Activated naive CD4-positive, alpha-beta T cell treated with anti-CD3 and anti-CD28 coated beads, Interleukin-2, amount 50 U/mL, for 16 hours (primary cell): ENCODE measurements at places on chromosomes 11 and 22.

DNA sequence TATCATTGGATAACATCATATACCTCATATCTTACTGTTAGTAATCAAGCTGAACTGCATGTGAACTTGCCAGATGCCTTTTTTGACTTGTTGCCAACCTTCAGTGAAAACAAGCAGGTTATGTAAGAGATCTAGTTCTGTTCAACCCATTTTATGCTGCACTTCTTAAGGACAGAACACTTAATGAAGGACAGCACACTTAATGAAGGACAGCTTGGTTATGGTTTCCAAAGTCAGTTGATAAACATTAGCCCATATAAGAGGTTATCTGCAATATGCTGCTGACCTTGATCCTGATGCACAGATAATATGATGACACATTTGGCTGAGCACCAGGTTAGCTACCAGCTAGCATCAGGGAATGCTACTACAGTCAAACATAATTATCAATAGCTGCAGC is 358.7 kb upstream of the PDGFD start:
- DNase-seq: no peak

DNA sequence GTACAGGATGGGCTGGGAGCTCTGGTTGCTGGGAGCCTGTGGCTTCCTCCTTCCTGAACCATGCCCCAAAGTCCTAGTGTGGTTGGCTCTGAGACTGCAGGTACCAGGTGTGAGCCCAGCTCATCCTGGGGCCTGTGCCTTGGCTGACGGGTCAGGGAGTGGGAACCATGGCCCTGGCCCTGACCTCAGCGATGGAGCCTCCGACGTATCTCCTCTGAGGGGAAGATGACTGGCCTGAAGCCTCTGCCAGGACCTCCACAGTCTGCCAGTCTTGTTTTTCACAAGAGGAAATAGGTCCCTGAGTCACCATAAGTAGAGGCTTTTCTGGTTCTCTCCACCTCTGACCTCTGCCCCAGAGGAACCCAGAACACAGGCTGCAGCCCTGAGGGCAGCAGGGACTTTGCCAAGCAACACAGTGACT is 3.4 kb downstream of the RCE1 start:
- DNase-seq: no peak

GRCh38 chr22:22208652-22209051 is 35.9 kb upstream of the VPREB1 start:
- DNase-seq: no peak

- DNase-seq: no peak
These were observed 139.9 kb downstream of the SHANK2 start for GRCh38 chr11:71112454-71112853.

GRCh38 chr11:96263238-96263763 is 79.7 kb downstream of the MAML2 start:
- no peak for DNase-seq

DNA sequence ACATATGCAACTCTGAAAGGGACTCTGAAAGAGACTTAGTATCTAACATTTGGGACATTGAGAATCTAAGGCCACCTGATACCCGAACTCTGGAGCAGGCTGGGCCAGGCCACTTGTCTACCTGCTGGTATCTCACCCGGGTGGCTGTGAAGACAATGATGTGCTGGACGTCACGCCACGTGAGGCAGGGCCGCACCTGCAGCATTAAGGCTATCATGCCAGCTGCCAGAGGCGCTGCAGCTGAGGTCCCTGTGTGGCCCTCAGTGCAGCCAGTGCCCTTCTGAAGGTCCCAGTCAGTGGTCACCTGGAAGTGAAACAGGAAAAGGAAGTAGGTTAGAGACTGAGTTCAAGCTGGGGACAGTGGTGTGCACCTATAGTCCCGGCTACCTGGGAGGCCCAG is 12.4 kb downstream of the PCSK7 start:
- DNase-seq: no peak

DNA sequence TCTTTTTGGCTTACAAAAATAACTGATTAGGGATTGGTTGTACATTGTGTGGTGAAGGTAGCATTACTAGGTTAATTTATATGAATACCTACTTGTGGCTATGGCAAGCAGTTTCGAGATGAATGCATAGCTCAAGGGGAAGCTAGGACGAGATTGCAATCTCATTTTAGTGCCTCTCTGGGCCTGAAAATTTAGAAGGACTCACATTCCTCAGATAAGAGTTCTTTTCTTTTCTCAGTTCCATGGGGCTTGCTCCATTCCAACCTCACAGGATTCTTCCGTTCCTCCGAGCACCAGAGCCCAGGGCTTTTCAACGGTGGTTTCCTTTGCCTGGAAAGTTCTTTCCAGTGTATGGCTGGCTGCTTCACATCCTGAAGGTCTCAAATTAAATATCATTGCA is 82.1 kb downstream of the CECR2 start:
- no peak for DNase-seq

DNA sequence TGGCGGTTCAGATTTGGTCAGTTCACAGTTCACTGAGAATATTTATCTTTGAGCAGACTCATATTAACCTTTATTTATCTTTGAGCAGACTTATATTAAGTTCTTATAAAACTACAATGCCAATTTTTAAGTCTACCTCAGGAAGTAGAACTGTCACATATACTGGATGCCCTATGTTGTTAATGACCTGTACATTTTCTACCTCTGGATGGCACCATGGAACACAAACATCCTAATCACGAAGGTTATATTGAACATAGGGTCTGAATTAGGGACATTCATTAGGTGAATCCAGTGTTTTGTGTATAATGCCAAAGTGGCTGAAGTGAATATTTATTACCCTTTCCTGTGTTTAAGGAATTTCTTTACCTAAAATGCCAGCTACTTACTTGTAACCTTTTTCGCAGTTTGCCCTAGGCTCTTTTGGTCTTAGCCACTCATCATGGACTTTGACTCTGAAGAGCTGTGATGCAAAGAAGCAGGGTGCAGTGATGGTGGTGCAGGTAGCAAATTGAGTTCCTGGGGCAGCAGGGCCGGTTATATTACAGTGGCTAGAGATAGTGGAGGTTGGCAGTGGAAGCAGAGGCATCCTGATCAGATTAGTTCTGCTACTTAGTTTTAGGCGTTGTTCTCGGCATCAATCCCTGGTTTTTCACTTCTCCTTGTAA is 71.8 kb downstream of the STIM1 start:
- DNase-seq: no peak

DNA sequence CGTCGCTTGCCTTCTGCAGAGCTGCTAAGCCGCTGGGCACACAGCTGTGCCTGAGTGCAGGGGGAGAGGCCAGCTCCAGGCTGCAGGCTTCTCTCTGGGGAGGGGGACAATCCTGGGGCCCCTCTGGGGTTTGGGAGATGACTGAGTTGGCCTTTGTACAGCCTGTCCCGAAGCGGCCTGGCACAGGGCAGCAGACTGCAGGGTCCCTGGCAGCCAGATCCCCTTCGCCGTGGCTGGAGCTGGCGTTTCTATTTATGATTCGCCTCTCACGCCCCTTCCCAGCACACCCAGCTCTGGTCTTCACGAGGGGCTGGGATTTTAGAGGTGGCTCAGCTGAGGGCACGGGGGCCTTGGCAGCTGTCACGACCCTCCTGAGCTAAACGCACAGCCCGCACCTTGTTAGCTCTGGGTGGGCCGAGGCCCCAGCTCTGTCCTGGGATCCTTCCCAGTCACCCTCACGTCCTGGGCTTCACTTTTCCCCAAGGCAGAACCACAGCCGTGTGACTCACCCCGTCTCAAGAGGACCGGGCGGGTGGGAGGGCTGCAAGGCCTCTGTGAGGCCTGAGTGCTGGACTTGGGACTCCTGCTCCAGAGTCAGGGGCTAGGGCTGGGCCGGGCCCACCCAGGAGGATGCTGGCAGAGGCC is 18.4 kb downstream of the OSBPL5 start:
- no peak for DNase-seq

DNA sequence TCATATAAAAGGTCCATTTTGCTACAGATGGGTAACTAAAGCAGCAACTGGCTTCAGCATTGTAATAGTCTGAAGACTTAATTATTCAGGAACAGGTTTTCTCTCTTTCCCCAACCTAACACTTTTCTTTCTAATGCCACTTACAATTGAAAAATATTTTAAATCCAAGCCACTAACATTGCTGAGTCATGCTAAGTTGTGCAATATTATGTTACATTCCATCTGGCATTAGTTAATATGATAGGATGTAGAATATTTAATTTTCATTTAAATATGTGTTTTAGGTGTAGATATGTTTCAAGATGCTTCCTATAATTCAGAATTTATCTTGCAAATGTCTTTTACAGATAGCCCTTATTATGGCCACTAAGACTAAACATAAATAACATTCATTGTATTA is 98.6 kb downstream of the KIF18A start:
- DNase-seq: no peak

- DNase-seq: no peak
These were observed 6.2 kb upstream of the PIM3 start for GRCh38 chr22:49954354-49954753.

DNA sequence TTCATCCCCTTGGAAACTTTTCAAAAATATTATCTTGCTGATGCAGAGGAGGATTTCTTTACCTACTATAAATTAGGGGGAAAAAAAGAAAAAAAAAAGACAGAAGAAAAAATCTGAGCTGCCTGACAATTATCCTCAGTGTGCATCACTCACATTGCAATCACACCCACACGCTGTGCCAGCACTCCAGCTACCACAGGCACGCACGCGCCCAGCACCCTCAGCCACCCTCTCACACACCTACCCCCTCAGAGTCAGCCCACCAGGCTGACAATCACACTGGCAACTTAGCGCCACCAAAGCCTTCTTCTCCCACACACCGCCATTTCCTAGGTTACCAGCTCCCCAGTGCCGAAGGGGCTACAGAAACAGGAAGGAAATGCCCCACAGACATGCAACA is 236.1 kb downstream of the KCNA4 start:
- no peak for DNase-seq

- DNase-seq: no peak
These were observed 325.1 kb downstream of the DLG2 start for GRCh38 chr11:85301895-85302678.

DNA sequence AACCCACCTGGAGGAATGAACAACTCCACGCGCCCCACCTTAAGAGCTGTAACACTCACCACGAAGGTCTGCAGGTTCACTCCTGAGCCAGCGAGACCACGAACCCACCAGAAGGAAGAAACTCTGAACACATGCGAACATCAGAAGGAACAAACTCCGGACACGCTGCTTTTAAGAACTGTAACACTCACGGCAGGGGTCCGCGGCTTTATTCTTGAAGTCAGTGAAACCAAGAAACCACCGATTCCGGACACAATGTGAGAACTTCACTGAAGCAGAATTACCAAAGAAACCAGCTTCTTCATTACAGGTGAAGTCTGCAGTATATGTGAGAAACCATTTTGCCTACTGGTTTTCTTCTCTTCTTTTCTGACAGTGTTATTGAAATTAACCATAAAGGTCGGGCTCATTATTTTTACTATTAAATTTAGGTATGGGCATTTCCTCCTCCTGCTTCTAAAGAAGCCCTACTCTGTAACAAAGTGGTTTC is 303.0 kb downstream of the KCNA4 start:
- no peak for DNase-seq

GRCh38 chr22:47996446-47996857 is 1234.0 kb downstream of the TBC1D22A start:
- no peak for DNase-seq

DNA sequence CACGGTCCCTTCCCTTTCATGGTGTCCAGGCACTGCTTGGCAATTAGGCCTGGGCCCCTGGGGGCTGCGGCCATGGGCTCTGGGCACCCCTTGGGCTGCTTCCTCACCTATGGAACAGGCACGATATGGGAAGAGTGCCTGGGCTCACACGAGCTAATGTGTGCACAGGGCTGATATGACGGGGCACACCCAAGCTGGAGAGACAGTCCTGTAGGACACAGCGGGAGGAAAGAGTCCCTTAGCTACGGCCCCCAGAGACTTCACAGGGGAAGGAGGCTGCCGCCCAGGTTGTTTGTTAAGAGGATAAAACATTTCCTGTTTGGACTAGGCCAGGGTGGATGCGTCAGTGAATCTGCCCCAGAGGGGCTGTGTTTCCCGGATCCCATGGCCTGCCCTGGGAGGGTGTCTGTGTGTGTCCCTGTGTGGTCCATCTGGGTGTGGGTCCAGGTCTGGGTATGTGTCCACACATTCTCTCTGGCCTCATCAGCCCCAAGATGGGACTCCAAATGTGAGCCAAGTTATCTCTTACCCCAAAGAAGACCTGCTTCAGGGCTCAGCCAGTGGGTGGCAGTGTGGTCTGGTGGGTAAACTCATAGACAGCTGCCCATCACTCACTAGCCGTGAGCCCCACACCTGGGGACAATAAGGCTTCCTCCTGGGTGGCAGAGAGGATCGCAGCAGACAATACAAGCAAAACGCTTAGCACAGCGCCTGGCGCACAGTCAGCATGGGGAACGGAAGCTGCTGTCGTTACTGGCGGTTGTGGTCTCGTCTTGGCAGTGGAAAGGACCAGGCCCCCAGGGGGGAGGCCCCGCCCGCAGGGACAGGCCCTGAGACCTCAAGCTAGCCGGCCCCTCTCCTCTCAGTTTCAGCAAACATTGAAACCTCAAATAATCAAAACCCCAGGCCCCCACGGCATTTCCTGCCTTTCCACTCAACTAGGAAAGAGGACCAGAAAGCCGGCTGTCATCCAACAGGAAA is 3.2 kb upstream of the EMID1 start:
- DNase-seq: no peak

- DNase-seq: no peak
These were observed 169.6 kb upstream of the FOLH1 start for GRCh38 chr11:49377978-49378377.

GRCh38 chr22:38398609-38399461 is 56.2 kb downstream of the KCNJ4 start:
- DNase-seq: peak; percentile 73

DNA sequence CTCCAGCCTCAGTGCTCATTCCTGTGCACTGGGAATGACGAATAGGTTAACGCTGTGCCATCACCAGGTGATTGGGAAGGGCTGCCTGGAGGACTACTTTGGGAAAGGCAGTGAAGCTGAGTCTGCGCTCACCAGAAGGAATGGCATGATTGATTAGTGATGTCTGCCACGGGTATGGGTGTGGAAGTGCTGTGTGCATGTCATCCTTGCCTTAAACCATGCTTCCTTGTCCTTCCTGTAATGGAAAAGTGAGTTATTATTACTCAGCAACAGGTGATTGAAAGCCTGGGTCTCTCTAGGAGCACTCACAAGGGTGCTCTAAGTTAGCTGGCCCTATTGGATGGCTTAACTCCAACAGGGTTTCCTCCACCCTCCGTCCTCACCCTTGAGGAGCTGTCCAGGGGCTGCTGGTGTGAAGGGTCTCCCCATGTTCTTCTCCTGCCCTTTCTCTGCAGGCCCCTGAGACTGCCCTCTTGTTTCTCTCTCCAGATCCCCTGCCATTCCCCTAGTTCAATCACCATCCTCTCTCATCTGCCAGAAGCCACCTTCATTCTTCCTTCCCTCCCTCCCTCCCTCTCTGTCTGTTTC is 121.9 kb upstream of the NECTIN1 start:
- DNase-seq: no peak

GRCh38 chr11:57458410-57459163 is 1.7 kb upstream of the RTN4RL2 start:
- peak; percentile 80 for DNase-seq

GRCh38 chr22:47228767-47229166 is 466.3 kb downstream of the TBC1D22A start:
- DNase-seq: no peak
